MCF 10A (cell line): ENCODE measurements at places on chromosomes 3 and 15.

- no peak for DNase-seq
Measured at GRCh38 chr3:42706721-42707619, 4.4 kb upstream of the HHATL start.

DNA sequence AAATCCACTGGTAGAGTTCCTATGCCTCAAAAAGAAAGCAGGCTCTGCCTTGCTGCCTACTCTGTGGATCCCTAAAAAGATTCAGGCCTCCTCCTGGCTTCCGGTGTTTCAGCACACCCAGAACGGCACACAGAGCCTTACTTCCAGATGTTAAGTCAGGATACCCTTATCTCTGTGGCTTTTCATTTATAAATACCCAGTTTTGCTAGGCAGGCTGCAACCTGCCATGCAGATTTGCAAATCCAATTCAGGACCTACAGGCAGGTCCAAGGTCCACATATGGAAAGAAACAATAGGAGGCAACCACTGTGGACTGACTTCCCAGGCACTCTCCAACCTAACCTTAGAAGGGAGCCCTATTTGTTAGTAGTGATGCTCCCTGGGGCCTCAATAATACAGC, 30.7 kb downstream of the EFL1 start:
- DNase-seq = no peak

DNA sequence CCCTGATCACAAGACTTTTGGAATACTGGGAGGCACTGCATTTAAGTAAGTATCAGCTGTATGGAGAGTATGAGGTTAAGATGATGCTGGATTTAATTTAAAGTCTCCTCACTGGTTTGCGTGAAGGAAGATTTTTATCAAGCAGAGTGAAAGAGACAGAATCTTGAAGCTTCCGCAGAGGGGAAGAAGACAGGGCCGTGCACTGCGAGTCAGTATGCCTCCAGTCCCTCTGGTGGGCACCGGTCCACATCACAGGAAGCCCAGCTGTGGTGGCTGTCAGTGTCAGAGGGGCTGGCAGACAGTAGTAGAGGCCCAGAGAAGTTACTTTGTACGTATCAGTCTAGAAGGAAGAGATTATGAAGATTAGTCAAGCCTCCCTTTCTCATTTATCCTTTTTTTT, 379.0 kb upstream of the TPRG1 start:
- DNase-seq = no peak

GRCh38 chr3:72031581-72031980, 246.6 kb upstream of the PROK2 start:
- peak; percentile 62 for DNase-seq

DNA sequence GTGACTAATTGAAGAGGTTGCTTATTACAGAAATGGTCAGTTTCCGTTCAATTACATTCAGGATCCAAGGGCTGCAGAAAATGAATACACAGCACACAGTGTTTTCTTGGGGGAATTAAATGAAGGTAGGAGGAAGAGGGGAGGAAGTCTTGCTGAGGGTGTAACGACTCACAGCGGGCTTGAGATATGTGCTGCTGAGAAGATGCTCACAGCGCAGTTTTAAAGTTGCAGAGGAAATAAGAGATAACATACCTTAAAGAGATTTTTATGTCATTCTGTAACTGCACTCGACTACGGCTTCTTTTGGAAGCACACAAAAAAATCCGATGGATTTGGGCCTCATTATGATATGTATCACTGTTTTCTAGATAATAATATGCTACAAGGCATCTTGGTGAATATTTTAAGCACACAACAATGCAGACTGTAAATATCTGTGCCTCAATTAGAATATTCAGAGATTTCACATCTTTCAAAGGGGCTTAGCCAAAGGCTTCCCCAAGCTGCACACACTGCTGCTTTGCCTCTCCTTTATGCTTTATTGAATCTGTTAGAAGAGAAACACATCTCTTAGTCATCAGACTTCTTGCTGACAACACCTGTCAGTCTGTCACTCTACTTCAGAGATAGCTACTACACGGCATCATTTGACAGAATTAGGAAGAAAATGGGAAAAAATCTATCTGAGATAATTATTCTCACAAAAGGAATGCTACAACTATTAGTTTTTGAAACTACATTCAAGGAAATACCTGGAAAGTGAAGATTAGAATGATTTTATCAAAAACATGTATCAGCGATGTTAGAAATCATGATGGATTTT, 773.2 kb downstream of the OTOL1 start:
- no peak for DNase-seq

GRCh38 chr3:38829404-38829803, 13.4 kb upstream of the SCN10A start:
- peak; percentile 56 for DNase-seq

GRCh38 chr15:42727750-42728381, 9.1 kb downstream of the CDAN1 start:
- DNase-seq = peak; percentile 41

DNA sequence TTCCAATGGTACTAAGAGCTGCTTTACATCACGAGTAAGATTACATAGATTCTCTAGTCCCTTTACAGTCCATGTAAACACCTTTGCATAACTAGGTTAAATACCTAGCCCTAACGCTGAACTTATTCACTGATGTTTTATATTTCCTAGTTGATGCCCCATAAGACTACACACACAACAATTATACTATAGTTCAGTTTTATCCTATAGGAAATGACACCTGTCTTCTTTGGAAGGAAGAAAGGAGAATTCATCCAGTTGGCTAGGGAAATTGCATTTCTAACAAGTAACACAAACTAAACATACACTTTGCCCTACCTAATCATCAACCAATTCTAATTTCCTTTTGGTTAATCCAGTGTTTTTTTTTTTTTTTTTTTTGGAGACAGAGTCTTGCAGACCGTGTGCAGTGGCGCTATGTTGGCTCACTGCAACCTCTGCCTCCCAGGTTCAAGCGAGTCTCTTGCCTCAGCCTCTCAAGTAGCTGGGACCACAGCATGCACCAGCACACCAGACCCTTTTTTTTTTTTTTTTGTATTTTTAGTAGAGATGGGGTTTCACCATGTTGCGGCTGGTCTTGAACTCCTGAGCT, 13.9 kb downstream of the PDE12 start:
- no peak for DNase-seq

- DNase-seq = no peak
Measured at GRCh38 chr3:52055537-52056351, 627 bp downstream of the DUSP7 start.

- no peak for DNase-seq
Measured at GRCh38 chr15:58284293-58284692, 146.1 kb downstream of the AQP9 start.

GRCh38 chr3:85785766-85786165, 827.0 kb downstream of the CADM2 start:
- no peak for DNase-seq

- no peak for DNase-seq
Measured at GRCh38 chr15:43799209-43799944, 643 bp downstream of the SERINC4 start.

GRCh38 chr3:85781806-85782205, 823.0 kb downstream of the CADM2 start:
- no peak for DNase-seq

DNA sequence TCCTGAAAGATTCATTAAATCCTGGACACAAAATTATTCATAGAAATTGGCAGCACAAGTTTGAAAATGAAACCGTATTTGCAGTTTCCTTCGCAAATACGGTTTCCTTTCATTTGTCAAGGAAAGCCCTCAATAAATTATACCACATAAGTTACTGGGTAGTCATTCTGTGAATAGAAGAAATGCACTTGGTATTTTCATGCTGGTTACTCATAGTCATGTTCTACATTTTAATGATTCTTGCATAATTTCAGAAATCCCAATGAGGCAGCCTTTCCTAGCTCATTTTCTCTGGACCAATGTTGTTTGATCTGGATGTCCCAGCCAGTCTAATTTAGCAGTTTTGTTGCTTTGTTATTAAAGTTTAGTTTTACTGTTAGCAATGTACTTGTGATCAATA, 43.2 kb downstream of the MINAR1 start:
- no peak for DNase-seq

DNA sequence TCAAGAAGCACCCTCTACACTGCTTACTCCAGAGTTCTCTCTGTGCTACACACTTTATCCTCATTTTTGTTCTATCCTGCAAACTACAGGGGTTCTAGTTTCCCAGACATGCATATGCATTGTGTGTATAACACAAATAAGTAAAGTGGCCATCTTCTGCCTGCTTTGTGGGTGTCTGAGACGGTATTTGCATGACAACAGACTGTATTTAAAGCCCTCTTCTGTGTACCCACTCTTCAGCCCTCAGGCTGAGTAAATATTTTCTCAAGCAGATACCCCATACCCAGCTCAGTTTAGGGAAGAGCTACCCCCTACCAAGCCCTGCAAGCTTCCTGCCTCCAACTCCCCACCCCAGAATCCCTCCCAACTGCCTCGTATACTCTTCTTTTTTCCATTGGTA, 31.7 kb downstream of the SYNPR start:
- no peak for DNase-seq

DNA sequence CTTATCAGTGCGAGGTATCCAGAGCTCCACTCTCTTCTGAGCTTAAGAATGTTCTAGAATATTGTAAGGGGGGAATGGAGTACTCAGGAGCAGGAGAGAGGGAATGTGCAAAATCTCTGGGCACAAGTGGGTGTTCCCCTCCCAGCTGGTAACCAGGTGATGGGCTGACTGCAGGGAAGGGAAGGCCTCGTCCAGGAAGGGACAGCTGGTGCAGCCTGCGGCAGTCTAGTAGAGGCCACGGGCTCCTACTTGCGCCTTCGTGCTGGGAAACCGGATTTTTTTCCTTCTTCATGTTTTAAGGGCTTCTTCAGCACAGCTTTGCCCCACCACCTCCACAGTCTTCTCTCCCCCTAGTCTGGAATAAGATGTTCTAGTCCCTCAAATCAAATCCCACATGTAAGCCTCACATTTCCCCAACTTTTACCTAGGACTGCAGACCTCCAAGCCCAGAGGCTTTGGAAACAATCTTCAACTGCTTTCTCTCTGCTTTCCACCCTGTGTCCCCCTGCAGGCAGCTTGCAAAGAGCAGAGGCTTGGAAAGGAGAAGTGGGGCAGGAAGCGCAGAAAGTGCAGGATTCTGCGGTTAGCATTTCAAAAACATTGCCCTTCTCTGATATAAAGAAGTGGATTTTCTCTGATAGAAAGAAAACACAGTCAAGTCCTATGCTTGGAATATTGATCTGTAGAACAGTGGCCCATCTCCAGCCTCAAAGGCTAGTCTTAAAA, 11.9 kb upstream of the CGNL1 start:
- no peak for DNase-seq

DNA sequence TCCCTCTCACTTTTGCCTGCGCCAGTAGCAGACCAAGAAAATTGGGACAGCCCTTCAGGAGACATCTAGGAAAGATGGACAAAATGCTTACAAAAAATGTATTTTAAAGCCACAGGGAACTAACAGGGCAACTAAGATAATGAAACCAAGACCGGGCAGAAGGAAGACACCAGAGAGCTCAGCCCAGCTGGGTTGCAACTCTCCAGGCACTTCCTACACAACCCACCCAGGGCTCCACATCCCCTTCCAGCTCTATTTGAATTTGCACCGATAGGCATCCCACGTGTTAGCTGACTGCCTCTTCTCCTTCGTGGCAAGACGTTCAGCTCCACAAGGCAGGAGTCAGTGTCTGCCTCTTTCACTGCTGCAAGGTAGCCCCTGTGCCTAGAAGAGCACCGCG, 6.6 kb upstream of the ATP10A start:
- DNase-seq = no peak

DNA sequence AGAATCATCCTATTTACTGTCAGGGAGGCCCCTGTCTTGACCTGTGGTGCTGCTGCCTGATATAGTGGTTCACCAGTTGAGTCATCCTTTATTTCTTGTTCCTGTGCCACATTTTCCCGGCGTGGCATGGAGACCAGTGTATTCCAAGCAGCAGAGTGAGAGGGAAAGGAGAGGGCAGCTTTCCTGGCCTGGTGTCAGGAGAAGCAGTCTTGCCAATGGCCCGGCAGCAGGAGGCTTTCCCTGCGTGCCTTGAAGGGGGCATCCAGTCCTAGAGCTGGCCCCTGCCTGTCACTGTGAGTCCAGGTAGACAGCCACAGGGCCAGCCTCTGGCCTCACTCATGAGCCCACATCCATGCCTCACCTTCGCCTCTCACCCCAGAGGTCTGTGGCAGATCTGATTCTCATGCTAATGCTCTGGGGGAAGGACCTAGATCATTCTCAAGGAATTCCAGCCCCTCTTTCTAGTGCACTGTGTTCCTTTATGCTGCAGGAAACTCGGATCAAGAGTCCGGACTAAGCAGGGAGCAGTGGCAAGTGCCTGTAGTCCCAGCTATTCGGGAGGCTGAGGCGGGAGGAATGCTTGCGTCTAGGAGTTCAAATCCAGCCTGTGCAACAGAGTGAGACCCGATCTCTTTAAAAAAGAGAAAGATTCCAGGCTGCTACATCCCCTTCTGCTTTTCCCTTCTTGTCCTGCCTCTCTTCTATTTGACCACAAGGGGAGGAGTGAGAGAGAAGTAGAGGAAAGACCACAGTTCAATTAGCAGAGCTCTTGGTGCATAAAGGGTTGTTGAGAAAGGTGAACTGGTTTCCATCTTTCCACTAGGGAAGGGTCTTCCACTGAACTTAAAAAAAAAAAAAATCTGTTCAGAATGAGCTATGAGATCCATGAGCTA, 66.8 kb upstream of the HACD2 start:
- no peak for DNase-seq

GRCh38 chr3:172856795-172857742, 106.5 kb downstream of the ECT2 start:
- no peak for DNase-seq

DNA sequence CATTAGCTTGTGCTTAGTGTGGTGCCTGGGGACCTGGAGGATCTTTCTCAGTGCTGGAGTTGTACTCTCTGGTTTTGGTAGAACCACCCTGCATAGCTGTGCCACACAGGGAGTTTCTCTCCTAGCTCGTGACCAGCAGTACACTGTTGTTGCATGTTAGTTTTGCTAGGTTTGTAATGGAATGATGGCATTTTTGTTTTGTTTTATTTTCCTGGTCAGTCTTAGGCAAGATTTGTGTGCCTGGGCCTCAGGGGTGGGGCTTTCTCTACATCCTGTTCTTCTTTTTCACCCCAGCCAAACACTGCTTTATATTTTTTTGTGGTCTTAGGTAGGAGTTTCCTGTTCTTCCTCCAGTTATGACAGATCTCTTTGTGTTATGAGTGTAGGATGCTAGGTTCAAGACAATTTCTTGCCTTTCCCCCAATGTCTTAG, 534.5 kb upstream of the KCNMB2 start:
- no peak for DNase-seq

DNA sequence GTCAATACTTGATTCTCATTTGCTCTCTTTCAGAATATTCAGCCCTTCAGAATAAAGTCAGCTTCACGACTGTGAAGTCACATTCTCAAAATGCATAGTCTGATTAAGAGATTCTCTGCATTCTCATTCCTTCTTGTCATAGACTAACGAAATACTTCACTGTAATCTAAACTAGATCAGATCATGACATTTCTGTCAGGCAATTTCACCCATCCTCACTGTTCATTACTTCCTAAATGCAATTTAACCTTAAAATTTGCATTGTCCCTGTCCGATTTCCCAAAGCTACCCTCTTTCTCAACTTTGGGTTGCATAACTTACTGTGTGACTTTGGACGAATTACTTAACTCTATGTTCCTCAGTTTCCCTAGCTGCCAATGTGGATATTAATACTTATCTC, 6.2 kb downstream of the RPL22L1 start:
- no peak for DNase-seq
